Peyer's patch (tissue), 4 donors: ENCODE measurements at places on chromosomes 3 and 15.
A peak's percentile ranks its signal among the peaks of the same experiment; 100 is the strongest.

DNA sequence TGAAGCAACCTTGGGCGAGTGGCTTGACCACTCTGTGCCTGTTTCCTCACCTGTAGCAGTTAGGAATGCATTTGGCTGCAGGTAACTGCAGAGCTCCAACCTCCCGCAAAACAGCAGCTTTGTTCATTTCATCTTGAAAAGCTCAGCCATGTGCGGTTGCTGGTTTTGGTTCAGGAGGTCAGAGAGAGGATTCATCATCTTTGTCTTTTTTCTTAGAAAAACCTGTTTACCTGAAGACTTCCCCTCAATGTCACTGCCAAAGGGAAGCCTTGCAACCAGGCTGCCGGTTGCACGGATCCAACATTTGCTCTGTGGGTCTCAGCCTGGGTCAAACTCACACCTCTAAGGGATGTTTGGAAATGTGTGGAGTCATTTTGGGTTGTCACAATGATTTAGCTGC, 16.4 kb upstream of the FURIN start:
- no peak for DNase-seq

- DNase-seq, result no peak
Measured at GRCh38 chr3:133910422-133910821, 14.7 kb upstream of the RAB6B start.

GRCh38 chr15:58746174-58746573, 3.3 kb downstream of the ADAM10 start:
- DNase-seq, result no peak

DNA sequence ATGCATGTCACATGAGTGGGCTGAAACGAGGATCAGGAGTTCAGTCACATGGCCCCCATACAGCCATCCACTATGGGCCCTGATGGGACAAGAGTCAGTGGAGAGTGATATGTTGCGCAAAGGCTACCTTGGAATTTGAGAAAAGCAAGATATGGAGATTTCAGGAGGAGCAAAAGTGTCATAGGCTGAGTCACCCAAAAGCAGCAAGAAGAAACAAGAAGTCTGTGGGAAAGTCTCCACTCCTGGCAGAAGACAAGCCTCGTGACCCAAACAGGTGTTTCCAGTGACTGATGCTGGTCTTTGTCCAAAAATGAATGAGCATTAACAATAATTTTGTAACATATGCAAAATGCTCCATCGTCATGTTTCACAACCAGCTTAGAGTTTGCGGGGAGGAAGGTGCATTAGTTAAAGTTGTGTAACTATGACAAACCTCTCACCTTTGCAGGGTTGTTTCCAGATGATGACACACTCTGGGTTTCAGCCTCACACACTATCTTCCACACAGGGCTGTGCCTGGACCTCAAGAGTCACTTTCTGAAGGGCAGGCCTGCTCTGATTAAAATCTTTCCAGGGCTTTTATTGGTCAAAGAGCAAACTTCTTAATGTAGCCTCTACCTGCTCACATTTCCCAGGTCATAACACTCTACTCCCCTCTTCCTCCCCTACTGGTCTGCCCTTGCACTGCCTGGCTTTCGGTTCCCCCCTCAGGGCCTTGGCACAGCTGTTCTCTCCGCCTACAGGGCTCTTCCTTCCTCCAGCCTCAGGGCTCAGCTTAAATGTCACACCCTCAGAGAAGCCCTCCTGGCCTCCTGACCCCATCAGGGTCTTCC, 3.9 kb upstream of the DNASE1L3 start:
- peak; percentile 67 for DNase-seq

DNA sequence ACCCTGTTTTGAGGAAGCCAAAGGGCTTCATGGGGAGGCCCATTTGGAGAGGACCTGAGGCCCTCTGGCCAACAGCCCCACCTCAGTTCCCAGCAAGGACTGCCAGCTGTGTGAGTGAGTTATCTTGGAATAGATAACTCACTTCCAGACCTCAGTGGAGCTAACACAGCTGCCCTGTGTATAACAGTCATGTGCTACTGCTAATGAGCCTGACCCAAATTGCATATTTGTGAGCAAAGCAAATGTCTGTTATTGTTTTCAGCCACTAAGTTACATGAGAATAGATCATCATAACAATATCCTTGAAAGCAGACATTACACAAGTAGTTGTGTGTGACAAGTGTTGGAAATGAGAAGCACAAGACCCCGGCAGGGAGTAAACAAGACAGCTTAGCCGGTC, 355.8 kb downstream of the MCTP2 start:
- DNase-seq, result no peak

DNA sequence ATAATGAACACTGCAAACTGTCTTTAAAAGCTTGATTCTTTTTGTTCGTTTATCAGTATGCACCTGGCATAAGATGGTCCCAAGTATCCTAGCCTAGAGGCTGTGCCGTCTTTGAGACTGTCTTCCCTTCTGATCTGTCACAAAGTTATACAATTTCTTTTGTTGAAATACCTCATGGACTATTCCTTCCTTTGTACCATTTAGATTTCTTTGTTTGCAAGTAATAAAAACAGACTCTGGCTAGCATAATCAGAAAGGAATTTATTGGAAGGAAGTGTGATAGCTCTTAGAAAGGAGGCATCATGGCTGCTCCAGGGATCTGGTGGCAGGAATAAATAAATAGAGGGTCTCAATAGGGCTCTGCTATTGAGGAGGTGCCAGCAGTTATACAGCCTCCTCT, 280.4 kb downstream of the SLC9A9 start:
- no peak for DNase-seq
